ENCODE measurements at places on chromosomes 2 and 18. TPM values are rescaled to one million over a fixed set of nuclear protein-coding genes. Genes with fewer than 3 reads are reported as not detected.

The TBR1 gene
- total RNA-seq, result 0.13 TPM

- no peak for DNase-seq
Measured at GRCh38 chr2:88190808-88191721, 20.9 kb downstream of the THNSL2 start.

DNA sequence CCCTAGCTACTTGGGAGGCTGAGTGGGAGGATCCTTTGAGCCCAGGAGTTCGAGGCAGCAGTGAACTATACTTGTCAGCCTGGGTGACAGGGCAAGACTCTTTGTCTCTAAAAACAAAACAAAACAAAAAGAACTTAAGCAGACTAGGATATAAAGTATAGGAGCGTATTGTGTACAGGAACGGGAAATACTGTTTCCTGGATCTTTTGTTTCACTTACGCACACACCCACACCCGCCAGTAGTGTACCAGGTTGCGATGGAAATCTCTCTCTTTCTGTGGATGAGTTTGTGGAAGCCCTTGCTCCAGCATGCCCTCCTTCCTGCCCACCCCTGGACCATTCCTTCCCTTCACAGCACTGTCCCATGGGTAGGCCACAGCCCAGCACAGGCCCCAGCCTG, 136.3 kb downstream of the RPIA start:
- DNase-seq, result no peak

The CNTNAP5 gene
- 0.11 TPM for total RNA-seq

The SERPINB10 gene
- total RNA-seq, result not detected

DNA sequence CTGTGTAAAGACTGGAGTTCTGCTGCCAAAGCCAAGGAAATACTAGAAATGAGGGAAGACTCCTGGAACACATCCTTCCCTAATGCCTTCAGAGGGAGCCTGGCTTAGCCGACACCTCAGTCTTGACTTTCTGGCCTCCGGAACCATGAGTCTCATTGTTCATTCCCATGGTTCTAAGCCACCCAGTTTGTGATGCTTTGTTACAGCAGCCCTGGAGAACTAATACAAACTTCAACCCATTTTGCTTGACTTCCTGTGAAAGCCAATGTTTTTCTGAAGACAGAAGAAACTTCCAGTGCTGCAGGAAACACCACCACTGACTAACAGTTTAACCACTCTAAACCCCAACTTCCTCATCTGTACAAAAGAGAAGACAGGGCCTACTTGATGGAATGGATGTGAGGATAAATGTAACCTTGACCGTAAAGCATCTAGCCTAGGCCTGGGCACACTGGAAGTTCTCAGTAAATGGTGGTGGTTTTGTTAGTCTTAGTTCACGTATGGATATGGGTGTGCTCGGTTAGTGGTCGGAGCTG, 85.9 kb upstream of the RFX8 start:
- DNase-seq, result peak; percentile 17

The PKDCC gene
- total RNA-seq, result 5.4 TPM

DNA sequence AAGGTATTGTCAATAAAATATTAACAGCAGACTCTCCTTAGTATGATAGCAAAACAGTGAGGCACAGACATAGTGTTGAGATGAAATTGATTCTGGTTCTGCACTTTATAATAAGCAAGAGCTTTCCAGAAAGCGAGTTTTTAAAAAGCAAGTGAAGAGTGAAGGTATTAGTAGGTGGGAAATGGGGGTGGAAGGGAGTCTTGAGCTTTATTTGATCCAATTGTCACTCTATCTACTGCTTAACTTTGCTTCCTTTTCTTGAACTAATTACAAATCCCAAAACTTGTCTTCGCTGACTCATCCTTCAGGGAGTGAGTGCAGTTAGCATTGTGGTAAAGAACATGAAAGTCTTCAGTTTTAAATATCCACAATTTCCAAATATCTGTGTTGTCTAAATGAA, 120.6 kb upstream of the BOD1L2 start:
- no peak for DNase-seq

DNA sequence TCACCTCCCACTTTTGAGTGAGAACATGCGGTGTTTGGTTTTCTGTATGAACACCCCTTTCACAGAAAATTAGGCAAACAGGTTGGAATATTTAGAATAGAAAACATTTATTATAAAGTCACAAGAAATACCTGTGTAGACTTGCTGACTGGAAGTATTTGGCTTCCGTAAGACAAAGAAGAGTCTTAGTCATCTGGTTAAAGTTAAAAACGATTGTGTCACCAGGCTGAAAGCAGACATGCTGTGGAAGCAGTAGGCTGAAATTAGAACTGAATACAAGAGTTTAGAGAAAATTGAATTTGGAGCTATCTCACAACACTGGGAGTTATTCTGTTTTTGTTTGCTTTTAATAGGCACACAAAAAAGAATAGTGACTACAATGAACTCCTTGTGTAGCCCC, 16.2 kb upstream of the CLASP1 start:
- DNase-seq, result no peak

All from HT1080 (cell line).